Activated CD8-positive, alpha-beta memory T cell treated with anti-CD3 and anti-CD28 coated beads, Interleukin-2, amount 50 U/mL, for 4 hours (primary cell): ENCODE measurements at places on chromosomes 5 and 9.

DNA sequence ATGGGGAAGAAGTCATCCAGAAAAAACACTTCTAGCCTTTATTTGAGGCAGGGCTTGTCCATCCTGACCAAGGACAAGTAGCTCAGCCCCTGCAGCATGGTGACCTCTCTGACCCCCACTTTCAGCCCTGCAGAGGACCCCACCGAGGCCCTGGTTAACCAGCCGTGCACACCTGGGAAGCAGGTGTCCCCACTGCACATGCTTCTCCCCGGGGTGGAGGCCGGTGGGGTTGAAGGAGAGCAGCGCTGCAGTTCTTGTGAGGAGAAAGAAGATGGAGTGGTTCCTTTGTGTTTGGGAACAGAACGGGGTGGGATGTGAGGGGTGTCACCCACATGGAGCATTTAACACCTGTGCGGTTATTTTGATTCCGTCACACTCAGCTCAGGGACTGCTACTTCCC lies 21.1 kb upstream of the ZBTB34 start:
- DNase-seq = no peak

DNA sequence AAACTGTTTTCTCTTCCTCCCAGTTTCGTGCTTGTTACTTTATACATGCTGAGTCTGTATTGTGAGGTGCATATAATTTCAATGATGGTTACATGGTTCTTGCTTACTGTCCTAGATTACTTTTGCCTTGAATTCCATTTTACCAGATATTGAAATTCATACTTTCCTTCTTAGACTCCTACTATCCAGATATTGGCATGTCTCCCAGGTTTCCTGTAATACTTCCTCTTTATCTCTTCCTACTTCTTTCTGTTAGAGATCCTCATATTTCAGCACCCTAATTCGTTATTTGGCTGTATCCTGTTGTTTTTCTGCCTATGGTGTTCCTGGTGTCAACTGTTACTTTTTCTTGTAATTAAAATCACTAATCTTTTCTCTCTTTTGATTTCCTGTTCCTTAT lies 522.1 kb downstream of the CCDC171 start:
- DNase-seq = no peak

DNA sequence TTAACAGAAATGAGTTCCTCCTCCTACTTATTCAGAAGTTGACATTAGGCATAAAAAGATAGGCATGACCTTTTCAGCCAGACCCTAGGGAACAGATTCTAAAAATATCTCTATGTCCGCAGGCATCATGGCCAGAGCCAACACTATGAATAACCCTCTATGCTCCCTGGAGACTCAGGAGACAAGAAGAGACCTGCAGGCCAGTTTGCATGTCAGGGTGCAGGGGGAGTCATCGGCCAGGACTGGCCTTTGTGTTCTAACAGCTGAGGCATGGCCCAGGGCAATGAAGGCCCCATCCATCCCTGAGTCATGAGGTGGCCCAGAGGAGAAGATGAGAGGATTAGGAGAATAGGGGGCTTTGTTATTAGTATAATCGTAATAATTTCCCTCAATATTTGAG lies 93.8 kb downstream of the TMEM215 start:
- DNase-seq = no peak

- no peak for DNase-seq
These were observed 19.6 kb downstream of the TENT4A start for GRCh38 chr5:6732634-6733410.

- DNase-seq = no peak
These were observed 50.6 kb upstream of the FER start for GRCh38 chr5:108696951-108697715.

DNA sequence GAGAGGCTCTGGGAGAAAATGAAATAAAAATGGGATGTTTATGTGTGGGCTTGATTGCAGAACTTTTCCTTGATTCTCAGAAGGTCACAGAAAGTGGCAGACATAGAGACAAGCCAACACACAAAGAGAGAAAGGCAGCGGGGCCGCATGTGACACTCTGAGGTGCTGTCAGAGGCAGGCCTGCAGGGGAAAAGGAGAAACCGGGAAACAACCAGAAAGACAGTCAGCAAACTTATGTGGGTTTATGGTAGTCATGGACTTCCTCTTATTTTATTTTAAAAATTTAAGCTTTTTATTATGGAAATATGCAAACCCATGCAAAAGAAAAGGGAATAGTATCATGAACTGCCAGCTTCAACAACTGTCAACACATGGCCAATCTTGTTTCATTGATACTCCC lies 16.3 kb upstream of the IGFBPL1 start:
- DNase-seq = no peak

GRCh38 chr9:87766697-87767096 lies 40.8 kb downstream of the CTSL start:
- DNase-seq = no peak

DNA sequence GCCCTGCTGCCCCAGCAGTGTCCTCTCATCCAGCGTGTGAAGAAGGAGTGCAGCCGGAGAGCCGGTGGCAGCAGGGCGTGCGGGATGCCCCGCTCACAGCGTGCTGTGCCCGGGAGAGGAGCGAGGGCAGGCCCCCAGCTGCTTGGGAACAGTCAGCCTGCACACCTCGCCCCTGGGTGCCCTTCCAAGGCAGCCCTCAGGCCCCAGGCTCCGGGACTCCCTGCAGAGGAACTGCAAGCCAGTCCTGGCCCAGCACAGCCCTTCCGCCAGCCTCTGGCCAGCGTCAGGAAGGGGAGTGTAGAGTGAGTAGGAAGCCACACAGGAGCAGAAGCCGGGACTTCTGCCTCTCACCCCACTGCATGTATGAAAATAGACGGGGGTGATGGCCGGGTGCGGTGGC lies 43.5 kb downstream of the ADAMTS2 start:
- no peak for DNase-seq

GRCh38 chr5:95843733-95844223 lies 21.3 kb upstream of the GLRX start:
- no peak for DNase-seq

DNA sequence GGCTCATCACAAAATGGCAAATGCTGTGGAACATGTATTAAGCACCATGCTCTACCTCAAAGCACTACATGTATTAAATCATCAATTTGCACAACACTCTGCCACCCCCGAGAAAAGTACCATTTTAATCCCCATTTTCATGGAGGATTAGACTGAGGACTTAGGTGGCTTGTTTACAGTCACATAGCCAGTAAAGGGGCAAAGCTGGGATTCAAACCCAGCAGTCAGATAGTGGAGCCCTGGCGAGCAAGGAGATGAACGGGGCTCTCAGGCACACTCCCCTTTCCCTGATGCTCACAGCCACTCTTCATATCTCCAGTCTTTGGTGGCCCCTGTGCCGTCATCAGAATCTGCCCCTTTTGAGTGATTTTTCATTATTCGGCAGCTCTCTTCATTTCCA lies 262.9 kb downstream of the DIRAS2 start:
- no peak for DNase-seq

DNA sequence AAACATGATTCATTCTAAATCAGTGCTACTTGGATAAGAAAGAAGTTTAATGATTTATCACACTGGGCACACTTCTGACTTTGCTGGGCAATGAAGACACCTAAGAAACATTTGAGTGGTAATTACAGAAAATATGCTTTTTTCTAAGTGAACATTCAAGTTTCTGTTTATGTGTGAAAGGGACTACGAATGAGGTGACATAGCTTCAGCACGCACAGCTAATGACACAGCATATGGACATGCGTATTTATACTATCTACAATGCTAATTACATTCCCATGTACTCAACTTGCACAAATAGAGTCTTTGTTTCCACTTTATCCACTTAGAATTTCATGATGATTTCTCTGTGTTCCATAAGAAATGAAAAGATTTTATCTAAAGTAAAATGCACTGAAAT lies 40.6 kb downstream of the FREM1 start:
- no peak for DNase-seq

- no peak for DNase-seq
These were observed 926.4 kb downstream of the MAT2B start for GRCh38 chr5:164431634-164432304.

GRCh38 chr5:179269781-179270543 lies 75.3 kb downstream of the ADAMTS2 start:
- DNase-seq = peak; percentile 11

GRCh38 chr5:142922223-142922952 lies 152.2 kb downstream of the ARHGAP26 start:
- no peak for DNase-seq

DNA sequence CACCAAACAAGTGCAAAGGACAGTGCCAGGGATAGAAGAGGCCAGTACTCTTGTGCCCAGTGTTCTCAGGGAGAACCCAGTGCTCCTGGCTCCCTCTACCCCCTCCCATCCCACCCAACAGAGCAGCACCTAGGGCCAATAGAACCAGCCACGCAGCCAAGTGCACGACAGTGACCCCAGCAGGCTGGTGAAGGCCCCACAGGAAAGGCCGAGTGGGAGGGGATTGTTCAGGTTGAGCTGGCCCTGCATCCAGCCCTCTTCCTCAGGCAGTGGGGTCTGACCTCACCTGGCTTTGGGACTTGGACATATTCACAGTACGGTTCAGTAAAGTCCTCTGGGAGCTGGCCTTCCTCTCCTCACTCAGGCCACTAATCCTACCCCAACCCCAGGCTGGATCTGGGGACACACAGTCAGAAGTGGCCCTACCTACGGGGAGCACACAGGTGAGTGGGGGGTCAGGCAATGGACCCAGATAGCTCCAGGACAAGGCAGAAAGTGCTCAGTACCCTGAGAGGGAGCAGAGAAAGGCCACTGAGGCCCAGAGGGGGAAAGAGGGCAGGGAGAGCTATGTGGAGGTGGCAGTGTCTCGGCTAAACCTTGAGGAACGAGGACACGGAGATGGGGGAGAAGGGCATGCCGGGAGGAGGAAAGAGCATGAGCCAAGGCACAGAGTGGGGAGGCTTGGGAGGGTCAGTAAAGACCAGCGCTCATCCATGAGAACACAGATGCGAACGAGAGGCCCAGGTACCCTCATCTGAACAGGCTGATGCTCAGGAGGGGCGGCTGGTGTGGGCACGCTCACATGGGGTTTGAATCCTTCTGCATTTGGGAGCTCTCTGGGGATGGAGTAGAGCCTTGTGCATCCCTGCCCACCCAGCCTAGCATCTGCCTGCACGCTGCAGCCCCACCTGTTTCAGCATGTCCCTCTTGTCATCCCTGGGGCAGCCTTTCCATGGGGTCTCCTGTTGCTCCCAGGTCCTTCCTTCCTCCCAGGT lies 25.6 kb downstream of the POLR1E start:
- DNase-seq = no peak

DNA sequence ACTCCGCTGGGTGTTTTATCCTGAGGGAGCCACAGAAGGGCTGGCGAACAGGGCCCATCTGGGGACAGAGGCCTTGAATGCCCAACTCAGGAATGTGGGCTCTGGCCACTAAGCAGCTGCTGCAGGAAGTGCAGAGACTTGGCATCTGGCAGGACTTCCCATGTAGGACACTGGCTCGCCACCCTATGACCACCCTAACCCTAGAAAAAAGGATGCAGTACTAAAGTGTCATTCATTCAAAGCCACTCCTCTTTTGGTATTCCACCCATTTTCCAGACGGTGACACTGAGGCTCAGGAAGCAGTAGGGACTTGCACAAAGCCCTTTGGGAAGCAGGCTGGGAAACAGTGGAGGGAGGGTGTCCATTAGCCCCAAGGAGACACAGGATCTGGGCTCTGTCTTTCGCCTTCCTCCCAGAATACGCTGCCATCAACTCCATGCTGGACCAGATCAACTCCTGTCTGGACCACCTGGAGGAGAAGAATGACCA lies 3.0 kb downstream of the BBLN start:
- no peak for DNase-seq

GRCh38 chr9:16901590-16901989 lies 31.1 kb upstream of the BNC2 start:
- DNase-seq = no peak

DNA sequence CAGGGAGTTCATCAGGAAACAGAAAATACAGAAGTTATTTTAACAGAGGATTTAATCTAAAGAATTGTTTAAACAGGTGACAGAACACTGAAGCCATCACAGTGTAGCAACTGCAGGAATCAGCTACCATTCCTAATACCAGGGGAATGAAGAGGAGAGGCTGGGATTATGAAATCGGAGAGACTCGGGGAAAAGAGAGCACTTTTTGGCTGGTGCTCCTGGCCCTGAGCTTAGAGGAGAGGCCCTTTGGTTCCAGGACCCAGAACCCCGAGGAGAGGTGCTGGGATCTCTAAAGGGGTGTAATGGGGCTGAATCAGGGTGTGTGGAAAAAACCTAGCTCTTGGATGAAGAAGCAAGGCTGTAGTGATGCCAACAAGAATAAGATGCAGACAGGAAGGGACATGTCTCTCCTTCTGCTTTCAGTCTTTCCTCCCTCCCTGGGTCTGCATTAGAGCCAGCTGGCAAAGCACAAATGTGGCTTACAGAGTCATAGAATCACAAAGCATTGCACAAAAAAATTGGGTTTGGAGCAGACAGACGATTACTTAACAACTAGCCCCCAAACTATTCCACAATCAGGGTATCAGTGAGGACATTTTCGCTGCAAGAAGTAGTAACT lies 11.6 kb upstream of the SFXN1 start:
- no peak for DNase-seq

GRCh38 chr5:90263102-90263820 lies 146.3 kb downstream of the CETN3 start:
- no peak for DNase-seq

DNA sequence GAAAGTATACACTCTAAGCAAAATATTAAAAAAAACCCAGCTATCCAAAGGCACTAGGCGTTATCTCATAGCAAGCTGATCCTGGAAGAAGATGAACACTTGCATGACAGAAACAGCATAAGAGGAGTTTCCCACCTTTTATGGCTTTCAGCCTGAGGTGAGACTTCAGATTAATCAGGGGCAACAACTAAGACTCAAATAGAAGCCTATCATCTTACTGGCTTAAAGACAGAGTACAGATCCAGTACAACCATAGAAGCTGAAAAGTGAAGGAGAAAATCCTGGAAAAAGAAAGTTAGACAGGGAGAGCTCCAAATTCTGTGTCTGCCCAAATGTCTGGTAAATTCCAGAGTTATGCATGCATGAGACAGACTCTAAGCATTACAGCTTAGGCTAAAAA lies 360.8 kb upstream of the KCNN2 start:
- DNase-seq = no peak

- DNase-seq = no peak
These were observed 41.6 kb downstream of the MAMDC2 start for GRCh38 chr9:70085241-70085640.

DNA sequence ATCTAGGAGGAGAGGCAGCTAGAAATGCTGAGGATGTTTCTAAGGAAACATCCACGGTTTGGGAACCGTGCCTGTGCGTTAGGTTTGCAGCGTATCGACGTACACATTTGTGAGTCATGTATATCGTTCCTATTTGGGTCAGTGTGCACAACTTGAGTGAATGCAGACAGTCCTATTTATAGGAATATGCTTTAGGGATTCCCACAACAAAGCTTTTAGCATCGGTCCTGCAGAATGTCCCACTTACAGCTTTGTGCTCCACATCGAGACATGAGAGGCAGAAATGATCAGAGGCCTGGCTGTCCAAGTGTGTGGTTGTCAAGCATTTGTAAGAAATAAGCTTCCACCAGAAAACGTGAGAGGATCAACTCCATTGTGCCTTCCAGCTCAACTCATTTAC lies 1282.7 kb upstream of the WWC1 start:
- DNase-seq = no peak

GRCh38 chr5:73199671-73200070 lies 26.7 kb downstream of the TMEM174 start:
- no peak for DNase-seq
